ENCODE measurements at places on chromosomes 2 and 18.

DNA sequence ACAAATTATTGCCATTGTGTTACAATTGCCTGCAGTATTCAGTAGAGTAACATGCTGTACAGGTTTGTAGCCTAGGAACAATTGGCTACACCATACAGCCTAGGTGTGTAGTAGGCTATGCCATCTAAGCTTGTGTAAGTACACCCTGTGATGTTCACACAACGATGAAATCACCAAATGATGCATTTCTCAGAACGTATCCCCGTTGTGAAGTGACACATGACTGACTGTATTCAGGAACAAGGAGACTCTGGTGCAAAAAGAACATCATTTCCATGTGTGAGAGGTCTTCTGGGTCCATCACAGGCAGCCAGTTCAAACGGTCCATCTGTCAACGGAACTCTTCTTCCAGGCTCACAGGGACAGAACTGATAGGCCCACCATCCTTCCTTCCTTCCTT lies 263.7 kb downstream of the ANAPC1 start:
- DNase-seq: no peak

DNA sequence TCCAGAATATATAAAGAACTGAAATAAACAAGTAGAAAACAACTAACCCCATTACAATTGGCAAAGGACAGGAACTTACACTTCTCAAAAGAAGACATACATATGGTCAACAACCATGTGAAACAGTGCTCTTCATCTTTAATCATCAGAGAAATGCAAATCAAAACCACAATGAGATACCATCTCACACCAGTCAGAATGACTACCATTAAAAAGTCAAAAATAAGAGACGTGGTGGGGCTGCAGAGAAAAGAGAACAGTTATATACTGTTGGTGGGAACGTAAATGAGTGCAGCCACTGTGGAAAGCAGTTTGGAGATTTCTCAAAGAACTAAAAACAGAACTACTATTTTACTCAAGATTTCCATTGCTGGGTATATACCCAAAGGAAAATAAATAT lies 1696.3 kb upstream of the TMEFF2 start:
- no peak for DNase-seq

GRCh38 chr2:25320077-25320476 lies 21.6 kb downstream of the DNMT3A start:
- DNase-seq: no peak

DNA sequence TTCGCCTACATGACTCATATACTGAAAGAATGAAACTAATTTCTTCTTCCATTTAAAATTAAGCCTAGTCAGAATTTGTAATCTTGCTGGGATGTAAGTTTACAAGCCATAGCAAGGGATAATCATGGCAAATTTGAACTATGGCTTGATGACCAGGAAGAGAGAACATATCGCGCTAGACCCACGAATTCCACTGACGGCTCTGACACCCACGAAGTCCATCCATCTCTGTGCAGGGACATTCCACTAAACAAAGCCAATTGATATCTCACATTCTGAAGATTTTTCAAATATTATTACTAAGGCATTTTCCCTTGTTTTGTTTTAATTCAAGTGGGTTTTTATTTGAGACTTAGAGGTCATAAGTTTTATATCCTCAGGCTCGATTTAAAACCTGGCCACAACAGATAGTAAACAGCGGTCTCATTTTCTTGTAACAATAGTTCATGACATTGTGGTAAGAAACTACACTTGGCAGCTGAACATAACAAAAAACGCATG lies 113.0 kb downstream of the QPCT start:
- DNase-seq: no peak

- no peak for DNase-seq
Measured at GRCh38 chr2:133026536-133027177, 356.7 kb upstream of the LYPD1 start.

GRCh38 chr18:47175898-47176575 lies at the start of gene IER3IP1:
Gene IER3IP1 (minus strand): TSS chr18:47176364. CDS start chr18:47176277, 87 bp downstream.
- peak; percentile 77 for DNase-seq

GRCh38 chr2:71455741-71456569 lies 2.6 kb downstream of the DYSF start:
- DNase-seq: no peak

- no peak for DNase-seq
Measured at GRCh38 chr18:48831113-48831759, 119.5 kb downstream of the SMAD7 start.

GRCh38 chr2:233627331-233628025 lies 8.8 kb upstream of the UGT1A10 start:
- DNase-seq: no peak

DNA sequence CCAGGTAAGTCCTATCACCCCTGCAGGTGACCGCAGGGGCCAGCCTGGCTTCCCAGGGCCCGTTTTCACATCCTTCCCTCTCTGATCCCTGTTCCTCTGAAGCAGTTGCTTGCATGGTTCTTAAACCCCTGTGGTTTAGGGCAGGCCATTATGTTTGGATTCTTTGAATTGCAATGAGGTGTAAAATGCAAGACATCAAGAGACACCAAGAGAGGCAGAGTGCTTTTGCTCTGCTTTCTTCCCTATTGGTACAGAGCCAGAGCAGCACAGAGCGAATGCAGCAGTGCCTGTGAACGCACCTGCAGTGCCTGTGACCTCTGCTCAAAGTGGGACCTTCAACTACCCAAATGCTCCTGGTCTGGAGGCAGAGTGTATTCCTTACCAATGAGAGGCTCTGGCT lies 7.6 kb downstream of the RFX8 start:
- no peak for DNase-seq

DNA sequence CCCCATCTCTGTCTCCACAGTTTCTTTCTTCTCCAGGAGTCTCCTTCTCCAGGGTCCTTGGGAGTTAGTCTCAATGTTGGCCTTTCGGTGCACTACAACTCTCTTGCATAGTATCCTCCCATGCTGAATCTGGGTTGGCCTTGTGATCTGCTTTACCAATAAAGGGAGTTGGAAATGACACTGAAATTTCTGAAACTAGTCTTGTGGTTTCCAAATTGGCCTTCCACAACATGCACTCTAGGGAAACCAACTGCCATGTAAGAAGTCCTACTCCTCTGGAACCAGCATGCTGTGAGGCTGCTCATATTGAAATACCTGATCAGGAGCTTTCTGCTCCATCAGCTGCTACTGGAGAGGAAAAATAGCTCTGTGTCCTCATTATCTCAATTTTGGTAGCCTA lies 9.9 kb upstream of the ABHD3 start:
- no peak for DNase-seq

GRCh38 chr2:231708773-231709635 lies 679 bp downstream of the PTMA start:
- DNase-seq: peak; percentile 12

GRCh38 chr18:62510789-62511188 lies 12.0 kb upstream of the ZCCHC2 start:
- DNase-seq: no peak

DNA sequence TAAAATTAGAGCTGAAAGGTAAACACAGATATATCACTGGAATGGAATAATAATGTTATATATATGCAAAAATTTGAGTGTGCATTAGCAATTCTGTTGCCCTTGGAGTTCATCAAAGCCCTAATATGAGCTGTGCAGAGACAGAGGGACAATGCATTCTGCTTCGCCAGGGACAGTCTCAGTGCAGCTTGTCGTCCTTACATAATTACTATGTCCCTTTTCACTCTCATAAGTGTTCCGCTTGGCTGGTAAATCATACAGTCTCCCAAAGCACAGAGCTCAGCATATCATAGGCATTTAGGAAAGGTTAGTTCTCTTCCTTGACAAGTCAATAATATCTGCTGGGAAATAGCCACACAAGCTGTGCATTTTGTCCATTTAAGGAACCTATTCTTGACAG lies 30.7 kb downstream of the MAPK4 start:
- no peak for DNase-seq

DNA sequence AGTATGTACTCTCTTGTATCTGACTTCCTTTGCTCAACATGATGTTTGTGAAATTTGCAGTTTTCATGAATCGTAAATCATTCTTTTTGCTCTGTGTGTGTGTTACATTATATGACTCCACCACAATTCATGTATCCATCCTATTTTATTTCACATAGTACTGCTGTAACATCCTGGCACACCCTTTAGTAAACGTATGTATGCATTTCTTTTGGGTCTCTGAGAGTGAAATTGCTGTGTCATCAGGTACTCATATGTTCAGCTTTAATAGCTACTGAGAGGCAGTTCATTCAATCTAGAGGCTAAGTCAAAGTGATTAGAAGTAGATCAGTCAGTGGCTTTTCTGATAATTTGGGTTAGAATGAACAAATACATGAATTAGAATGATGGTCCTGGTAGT lies 118.8 kb downstream of the ESCO1 start:
- peak; percentile 24 for DNase-seq

DNA sequence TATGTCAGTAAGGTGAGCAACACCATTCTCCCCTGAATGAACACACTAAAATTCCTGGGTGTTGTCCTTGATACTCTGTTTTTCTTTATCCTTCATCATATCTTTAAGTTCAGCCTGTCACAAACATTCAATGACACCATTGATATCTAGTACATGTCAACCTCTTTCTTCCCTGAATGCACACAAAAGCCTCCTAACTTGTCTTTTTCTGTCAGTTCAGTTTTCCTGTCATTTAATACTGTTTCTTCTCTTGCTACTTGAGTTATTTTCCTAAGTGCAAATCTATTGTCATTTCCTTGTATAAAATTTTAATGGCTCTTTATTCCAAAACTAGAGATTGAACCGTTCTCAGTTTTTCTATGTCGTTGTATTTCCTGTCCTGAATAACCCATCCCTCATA lies 1107.6 kb upstream of the SLC39A10 start:
- no peak for DNase-seq
